ENCODE measurements at places on chromosomes 5 and 9. TPM values are rescaled to one million over a fixed set of nuclear protein-coding genes. Genes with fewer than 3 reads are reported as not detected.

- peaks cover 30% of the 10 kb centered on the region for H3K27me3 ChIP-seq
- no peak for DNase-seq
- peak within 1 kb of the TSS; percentile 58 for H3K27ac ChIP-seq
- H3K4me3 ChIP-seq, result peak within 1 kb of the TSS; percentile 90
- H3K4me1 ChIP-seq, result peaks cover 22% of the 10 kb centered on the region
Observed at GRCh38 chr9:120876842-120877240, at the start of gene PHF19. Gene PHF19, minus strand, starts transcription at chr9:120877188. Its CDS starts 2,447 bp downstream, at chr9:120874741.

DNA sequence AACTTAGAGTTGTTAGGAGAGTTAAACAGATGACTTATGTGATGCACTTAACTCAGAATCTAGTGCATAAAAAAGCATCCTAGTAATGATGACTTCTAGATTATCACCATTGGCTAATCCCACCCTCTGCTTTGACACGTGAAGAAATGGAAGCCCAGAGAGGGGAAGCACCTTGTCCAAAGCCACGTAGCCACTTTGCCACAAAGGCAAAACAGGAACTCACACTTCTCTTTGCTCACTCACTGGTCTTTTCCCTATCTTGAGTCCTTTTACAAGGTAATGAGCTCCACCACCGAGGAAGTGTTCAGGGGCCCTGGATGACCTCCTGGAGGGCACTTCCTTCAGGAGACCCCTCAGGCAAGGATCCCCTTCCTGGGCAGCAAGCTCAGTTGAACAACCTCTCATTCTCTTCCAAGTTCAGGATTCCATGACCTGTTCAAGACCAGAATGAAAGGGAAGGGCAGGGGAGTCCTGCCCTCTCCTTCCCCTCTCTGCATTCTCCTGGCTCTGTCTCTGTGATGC, 89.7 kb downstream of the HRH2 start:
- no peaks in the 10 kb centered on the region for H3K4me1 ChIP-seq
- DNase-seq, result no peak
- H3K27me3 ChIP-seq, result peaks cover 26% of the 10 kb centered on the region
- H3K27ac ChIP-seq, result no peak overlapping the region
- H3K36me3 ChIP-seq, result no peaks in the 10 kb centered on the region

GRCh38 chr9:133526721-133527321, 2.1 kb upstream of the MYMK start:
- H3K4me3 ChIP-seq, result peak overlapping the region; percentile 51
- H3K27me3 ChIP-seq, result peaks cover 18% of the 10 kb centered on the region
- no peaks in the 10 kb centered on the region for H3K36me3 ChIP-seq
- DNase-seq, result no peak
- peak overlapping the region; percentile 61 for H3K27ac ChIP-seq

DNA sequence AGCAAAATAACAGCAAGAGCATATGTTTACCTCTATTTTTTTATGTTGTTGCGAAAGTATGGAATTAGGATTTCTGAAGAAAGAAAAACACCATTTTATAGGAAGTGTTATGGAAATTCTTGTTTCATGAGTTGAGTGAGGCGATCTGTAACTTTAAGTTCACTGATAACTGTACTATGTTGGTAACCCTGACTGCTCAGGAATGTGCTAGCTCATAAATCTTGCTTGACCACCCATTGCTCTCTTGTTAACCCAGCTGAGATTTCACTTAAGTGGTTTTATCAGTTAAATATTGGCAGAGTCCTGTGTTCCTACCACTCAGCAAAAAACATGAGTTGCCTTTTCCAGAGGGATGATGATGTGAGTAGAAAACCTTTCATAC, 91.1 kb upstream of the STARD4 start:
- no peak for DNase-seq
- peaks cover 15% of the 10 kb centered on the region for H3K4me1 ChIP-seq
- H3K36me3 ChIP-seq, result no peaks in the 10 kb centered on the region
- H3K4me3 ChIP-seq, result no peak overlapping the region

- no peaks in the 10 kb centered on the region for H3K27me3 ChIP-seq
- no peak overlapping the region for H3K4me3 ChIP-seq
- H3K27ac ChIP-seq, result no peak overlapping the region
- no peak for DNase-seq
- no peaks in the 10 kb centered on the region for H3K36me3 ChIP-seq
- no peaks in the 10 kb centered on the region for H3K4me1 ChIP-seq
Observed at GRCh38 chr5:156009583-156009982, 317.4 kb upstream of the SGCD start.

DNA sequence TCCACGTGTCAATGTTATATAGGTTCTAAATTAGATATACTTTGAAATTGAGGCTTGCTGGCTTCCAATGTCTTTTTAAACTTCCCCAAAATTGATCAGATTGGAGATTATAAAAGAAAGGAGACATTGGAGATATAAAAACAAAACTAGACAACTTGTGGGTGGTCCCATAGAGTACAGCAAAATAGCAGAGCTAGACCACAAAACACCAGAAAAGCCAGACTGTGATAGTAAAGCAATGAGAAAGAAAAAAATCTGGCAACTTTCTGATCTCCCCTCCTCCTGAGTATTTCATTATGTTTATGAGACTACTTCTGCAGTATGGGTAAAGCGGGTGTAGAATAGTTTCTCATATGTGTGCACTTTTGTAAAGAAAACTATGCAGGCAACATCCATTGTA, 713.8 kb upstream of the MEF2C start:
- H3K4me3 ChIP-seq, result no peak overlapping the region
- DNase-seq, result no peak
- no peak overlapping the region for H3K27ac ChIP-seq
- H3K36me3 ChIP-seq, result no peaks in the 10 kb centered on the region
- peaks cover 5% of the 10 kb centered on the region for H3K27me3 ChIP-seq
- no peaks in the 10 kb centered on the region for H3K4me1 ChIP-seq

The KLHL3 gene
- total RNA-seq, result 7.5 TPM

DNA sequence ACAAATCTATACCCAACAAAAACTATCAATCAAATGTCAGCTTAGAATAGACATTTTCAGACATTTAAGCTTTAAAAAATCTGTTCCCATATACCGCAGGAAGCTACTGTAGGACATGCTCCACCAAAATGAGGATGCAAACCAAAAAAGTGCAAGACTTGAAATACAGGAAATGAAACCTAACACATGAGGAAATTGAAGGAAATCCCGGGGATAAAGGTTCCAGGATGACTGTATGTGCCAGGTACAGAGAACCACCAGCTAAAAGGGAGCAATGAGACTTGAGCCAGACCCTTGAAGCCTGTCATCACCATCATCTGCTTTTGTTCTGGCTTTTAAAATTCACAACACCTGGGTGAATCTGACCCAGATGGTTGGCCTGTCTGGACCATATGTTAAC, 21.4 kb downstream of the DIAPH1 start:
- H3K27me3 ChIP-seq, result no peaks in the 10 kb centered on the region
- DNase-seq, result no peak
